ENCODE measurements at places on chromosomes 11 and 22. TPM values are rescaled to one million over a fixed set of nuclear protein-coding genes. Genes with fewer than 3 reads are reported as not detected.

DNA sequence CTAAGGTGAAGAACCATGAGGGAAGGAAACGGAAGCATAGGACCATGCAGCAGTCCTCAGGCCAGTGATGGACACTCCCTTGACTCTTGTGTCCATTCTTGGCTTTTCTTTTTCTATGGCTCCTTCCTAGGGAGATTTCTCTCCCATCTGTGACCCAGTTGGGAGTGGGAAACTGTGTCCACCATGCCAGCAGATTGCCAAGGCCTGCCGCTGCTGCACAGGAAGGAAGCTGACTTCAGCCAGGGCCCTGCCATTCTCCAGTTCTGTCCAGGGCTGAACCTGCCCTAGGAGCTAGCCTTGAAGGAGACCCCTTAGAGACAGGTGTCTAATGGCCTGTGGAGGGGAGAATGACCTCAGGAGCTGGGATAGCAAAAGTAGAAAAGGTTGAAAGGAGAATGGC is 17.4 kb downstream of the SSH3 start:
- DNase-seq = no peak

The NLRP14 gene
- not detected for total RNA-seq

The HPX gene
- total RNA-seq = 1.7 TPM

The GRM5 gene
- total RNA-seq = not detected

DNA sequence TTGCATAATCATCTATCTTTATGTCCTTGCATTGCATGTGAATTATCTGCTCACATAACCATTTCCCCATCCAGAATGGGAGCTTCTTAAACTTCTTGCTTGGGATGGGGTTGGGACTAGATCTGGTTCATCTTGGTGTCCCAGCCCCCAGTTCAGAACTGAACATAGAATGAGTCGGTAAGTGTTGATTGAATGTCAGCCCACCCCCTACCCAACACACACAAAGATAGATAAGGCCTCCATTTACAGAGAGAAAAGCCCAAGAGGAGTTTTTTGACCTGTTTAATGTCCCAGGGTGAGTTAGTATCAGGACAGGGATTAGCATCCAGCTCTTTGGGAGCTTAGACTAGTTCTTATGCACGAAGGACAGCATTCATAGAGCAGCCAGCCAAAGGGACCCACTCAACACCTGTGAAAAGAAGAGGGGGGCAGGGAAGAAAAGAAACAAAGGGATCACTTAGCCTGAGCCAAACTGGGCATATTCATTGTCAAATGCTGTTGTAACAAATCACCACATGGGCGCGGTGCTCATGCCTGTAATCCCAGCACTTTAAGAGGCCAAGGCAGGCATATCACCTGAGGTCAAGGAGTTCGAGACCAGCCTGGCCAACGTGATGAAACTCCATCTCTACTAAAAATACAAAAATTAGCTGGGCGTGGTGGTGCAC is 57.4 kb downstream of the CHRDL2 start:
- DNase-seq = no peak

The C11orf42 gene
- total RNA-seq = not detected

The FAM180B gene
- total RNA-seq = not detected

GRCh38 chr11:88104408-88104807 is 70.8 kb downstream of the RAB38 start:
- no peak for DNase-seq

DNA sequence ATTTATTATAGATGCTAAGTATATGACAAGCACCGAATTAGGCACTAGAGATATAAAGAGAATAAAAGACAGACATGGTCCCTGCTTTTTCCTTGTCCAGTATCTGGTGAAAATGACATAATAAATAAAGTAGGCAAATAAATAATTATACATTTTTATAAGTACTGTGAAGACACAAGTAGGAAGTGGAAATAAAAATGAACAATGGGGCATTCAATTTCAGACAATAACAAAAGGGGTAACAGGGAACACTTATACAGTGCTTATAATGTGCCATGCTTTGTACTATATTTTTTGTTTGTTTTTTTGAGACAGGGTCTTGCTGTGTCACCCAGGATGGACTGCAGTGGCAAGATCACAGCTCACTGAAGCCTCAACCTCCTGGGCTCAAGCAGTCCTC is 4.3 kb downstream of the KBTBD3 start:
- DNase-seq = no peak

GRCh38 chr11:26134053-26134452 is 197.9 kb upstream of the ANO3 start:
- DNase-seq = no peak

GRCh38 chr11:32830413-32830738 is 649 bp downstream of the PRRG4 start:
- no peak for DNase-seq

- DNase-seq = no peak
Observed at GRCh38 chr11:74171630-74171968, 510 bp downstream of the PPME1 start.
